ENCODE measurements at places on chromosomes 16 and 17. TPM values are rescaled to one million over a fixed set of nuclear protein-coding genes. Genes with fewer than 3 reads are reported as not detected.

GRCh38 chr16:878072-878784 lies 77.7 kb upstream of the GNG13 start:
- peak; percentile 82 for DNase-seq

GRCh38 chr17:43418441-43419374 lies 19.9 kb downstream of the ARL4D start:
- DNase-seq, result peak; percentile 88

- no peak for DNase-seq
Observed at GRCh38 chr17:7363311-7363710, 8.4 kb downstream of the TMEM95 start.

GRCh38 chr16:85216522-85217375 lies 104.5 kb upstream of the CIBAR2 start:
- no peak for DNase-seq

GRCh38 chr16:27701381-27701780 lies 151.4 kb downstream of the KATNIP start:
- DNase-seq, result no peak

DNA sequence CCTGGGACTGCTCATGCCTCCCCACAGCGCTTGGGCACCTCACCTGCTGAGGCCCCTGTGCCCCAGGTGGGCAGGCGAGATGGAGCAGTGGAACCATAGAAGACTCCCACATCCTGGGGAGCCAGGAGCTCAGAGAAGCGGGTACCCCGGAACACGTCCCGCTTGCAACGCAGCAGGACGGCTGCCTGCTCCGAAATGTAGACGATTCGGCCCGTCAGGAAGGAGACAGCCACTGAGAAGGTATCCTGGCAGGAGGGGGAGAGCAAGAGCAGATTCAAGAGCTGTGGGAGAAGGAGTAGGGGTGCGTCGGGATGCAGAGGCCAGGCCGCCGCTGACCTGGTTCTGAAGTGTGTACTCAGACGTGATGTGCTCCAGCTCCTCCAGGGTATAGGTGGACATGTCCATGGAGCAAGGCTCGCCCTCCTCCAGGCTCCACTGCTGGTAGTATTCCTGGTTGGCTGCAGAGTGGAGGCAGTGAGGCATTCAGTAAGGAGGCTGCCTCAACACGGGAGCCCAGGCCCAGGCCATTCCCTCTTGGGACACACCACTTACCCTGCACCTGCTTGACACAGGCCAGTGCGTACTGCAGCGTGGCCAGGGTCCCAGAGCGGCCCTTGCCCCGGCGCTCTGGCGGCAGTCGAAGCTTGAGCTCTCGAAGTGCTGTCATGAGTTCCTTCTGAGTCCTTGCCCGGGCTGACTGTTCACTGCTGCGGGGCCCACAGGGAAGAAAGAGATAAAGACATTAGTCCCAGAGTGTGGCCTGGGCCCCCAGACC lies 2.6 kb downstream of the PER1 start:
- no peak for DNase-seq

GRCh38 chr17:82943751-82944150 lies 103.9 kb upstream of the ZNF750 start:
- no peak for DNase-seq

DNA sequence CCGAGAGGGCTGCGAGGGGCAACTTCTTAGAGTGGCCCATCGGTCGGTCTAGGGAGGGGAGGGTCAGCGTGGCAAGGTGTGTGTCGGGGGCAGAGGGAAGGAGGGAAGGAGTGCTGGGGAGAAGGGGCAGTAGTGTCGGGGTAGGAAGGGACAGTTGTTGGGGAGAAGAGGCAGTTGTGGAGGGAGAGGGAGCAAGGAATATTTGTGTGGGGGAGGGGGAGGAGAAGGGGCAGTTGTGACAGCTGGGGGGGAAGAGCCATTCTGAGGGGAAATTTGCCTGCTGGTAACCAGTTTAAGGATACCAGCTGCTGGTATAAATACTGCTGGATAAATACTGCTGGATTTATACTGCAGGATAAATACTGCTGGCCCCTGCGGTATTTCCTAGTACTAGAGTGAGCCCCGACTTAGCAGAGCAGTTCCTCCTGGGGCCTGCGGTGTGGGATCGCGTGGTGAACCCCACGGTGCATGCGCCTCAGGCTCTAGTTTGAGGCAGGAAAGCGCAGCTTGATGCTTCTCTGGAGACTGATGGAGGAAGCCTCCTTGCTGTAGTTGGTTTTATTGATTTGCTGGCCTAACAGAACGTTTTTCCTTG lies 309 bp downstream of the DNAH2 start:
- DNase-seq, result no peak

GRCh38 chr17:40075201-40075941 lies 12.6 kb downstream of the THRA start:
- peak; percentile 98 for DNase-seq

GRCh38 chr16:82612263-82612662 lies 14.5 kb upstream of the CDH13 start:
- no peak for DNase-seq

DNA sequence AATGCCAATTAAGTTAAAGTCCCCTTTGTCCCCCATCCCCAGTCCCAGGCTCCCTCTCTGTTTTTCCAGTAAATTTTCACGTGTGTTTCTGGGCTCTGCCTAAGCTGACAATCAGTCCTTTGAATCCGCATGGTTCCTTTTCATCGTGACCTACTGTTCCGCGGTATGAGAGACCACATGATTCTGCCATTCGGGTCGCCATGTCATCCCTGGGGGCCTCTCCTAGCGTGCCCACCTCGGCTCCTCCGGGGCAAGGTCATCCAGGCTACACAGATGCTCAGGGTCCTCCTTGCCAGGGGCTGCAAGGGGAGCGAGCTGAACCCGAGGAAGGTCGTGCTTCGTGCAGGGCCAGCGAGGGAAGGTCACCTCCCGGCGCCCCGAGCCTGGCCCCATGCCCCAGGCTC lies 157.6 kb downstream of the RAB11FIP4 start:
- no peak for DNase-seq

DNA sequence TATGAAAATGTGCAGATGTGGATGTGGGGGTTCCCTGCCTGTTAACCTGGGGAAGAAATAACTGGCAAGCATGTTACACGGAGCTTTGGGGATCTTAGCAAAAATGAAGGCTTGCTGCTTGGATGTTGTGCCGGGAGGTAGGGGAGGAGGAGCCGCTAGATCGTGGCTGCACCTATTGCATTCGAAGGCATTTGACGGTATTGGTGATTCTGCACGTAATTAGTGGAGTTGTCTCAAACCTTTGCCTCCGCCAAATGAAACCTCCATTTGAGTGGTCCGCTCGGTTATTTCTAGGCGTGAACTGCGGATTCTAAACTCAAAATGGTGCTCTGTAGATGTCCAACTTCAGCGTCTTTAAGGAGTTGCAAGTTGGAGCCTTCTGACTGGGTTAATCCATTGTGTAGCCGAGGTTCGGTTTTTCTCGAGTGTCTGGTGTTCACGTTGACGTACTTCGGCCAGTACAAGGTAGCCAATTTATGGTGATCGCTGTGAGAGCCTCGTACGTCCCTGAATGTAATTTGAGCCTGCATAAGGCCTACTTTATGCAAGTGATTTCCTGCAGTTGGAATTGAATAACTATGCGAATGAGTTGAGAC lies 1.5 kb downstream of the TNRC6C start:
- no peak for DNase-seq

DNA sequence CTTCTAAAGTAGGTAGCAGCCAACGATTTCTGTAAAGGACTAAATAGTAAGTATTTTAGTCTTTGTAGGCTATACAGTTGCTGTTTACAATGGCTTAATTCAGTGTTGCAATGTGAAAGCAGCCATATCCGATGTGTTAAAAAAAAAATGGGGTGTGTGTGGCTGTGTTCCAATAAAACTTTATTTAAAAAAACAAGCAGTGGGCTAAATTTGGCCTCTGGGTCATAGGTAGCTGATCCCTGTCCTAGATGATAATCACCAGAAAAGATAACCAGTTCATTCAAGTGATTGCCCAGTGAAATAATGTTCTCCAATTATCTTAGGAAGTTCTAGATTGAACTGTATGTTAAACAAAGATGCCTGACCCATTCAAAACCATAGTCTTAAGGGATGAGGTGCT lies 124.3 kb downstream of the MAP2K6 start:
- DNase-seq, result no peak

DNA sequence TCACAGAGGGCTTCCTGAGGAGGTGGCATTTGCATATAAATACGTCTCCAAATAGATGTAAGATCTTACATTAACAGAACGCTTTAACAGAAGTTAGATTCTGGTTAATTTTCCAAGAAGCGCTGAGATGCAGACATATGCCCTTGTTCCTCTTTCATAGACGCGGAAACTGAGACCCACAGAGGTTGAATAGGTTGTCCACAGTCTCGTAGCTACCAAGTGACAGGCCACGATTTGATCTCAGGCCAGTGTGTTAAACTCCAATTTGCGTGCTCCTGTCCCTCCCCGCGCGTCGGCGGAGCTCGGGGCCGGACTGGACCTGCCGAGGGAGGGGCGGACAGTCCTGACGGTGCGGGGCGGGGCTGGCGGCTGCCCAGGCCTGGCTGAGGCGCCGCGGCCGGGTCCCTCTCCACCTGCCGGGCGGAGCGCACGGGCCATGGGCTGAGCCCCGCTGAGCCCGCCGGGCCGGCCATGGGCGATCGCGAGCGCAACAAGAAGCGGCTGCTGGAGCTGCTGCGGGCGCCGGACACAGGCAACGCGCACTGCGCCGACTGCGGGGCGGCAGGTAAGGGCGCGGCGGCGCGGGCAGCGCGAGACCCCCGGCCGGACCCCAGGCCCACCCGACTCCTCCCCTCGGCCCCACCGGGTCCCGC lies at the start of gene ADAP2:
TSS of gene ADAP2 (plus strand) at position 402 of the 653 bp plus-strand sequence. CDS start at position 472, 70 bp downstream.
- peak; percentile 88 for DNase-seq

DNA sequence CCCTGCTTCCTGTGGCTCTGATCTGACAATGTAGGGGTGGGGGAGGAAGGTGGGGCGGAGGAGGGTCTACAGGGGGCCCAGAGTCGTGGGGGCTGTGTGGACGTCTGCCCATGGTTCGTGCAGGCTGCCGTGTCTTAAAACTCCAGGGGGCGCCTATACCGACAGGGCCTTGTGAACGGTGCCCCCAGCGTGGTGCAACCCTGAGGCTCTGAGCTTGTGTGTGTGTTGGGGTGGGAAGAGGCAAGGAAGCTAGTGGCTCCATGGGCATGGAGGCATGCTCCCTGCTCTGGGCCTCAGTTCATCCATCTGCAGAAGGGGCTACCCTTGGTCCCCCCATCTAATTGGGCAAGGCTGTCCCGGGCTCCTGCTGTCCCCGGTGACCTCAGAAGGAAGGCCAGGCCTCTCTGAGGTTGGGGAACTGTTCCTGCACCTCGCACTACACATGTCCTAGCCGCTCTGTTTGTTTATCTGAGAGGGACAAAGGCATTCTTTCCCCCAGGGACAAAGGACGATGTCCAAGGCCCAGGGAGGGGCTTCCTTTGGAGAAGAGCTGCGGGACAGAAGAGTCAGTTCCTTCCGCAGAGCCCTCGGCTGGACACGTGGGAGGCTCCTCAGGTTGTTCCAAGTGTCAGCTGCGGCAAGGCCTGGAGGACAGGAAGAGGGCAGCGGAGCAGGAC lies 13.5 kb downstream of the CA4 start:
- peak; percentile 85 for DNase-seq

GRCh38 chr17:47703191-47703591 lies 9.2 kb downstream of the TBKBP1 start:
- no peak for DNase-seq

DNA sequence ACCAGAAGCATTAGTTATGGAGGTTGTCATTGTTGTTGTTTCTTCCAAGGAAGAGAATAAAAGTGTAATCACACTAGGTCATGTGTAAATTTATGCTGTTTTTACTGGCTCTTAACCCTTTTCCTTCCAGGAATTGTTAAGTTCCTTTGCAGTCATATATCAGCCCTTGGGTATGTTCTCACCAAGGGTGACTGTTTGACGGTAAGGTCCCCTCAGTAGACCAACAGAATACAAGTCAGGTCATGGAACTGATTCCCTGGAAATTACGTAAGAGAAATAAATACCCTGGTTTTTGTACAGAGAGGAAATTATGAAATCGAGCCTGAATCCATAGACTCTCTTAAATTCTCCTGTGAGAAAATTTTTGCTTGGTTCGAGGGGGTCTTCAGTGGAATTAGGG lies 11.2 kb upstream of the KCNJ2 start:
- no peak for DNase-seq

DNA sequence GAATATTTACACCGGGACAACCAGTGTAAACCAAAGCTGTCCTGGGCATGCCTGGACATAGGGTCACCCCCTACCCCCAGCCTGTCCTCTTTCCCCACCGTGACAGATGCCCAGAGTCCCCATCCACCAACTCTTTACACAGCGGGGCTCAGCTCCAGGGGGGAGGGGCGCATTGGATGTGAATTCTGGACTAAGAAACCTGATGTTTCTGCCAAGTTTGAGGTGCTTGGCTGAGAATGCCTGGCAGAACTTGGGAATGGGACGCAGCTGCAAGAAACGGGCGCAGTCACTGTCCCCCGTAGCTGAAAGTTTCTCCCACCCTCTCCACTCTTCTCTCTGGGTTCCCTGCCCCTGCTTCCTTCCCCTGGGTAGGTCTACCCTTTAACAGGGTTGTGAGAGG lies 68.0 kb upstream of the CDC42EP4 start:
- DNase-seq, result no peak

DNA sequence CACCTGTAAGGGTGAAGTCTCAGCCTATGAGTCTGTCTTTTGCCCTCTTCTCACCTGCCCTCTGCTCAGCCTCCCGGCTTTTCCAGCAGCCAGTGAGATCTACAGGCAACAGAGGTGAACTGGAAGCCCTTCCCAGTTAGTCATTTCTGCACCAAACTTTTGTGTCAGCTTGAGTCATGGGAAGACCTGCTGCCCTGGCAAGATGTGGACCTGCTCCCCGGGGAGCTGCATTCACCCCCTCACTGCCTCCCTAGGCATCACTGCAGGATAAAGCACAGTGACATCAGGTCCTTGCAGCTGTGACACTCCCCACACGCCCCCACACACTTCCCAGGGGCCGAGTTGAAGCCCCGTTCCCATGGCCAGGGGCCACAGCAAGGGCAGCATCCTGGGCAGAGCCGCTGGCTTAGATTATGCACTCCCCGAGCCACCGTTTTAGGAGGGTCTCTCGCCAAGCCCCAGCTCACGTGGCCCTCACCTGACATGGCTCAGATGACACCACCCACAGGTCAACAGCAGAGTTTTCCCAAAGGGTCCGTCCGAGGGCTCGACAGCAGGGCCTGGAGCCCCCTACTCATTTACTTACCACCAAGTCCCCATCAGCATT lies 6.5 kb upstream of the ABR start:
- no peak for DNase-seq

DNA sequence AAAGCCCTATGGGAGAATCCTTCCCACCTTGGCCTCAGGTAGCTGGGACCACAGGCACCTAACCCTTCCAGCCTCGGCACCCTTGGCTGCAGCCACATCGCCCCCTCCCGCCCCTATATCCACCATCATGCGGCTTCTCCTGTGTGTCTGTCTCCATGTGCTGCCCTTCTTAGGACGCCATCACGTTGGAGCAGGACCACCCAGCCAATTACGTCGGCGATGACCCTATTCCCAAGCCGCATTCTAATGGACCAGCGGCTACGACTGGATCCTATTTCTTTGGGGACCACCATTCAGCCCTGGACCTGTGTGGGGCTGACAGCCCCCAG lies 3.3 kb upstream of the CCDC57 start:
- no peak for DNase-seq

Gene SLC38A8
- not detected for total RNA-seq

Gene CHST5
- total RNA-seq, result 1.1 TPM

Gene ARHGAP23
- total RNA-seq, result 18.0 TPM

Gene SLC5A11
- total RNA-seq, result not detected

Gene MAPK7
- total RNA-seq, result 53.4 TPM

Gene KIFC3
- 39.2 TPM for total RNA-seq

Gene CCL16
- total RNA-seq, result not detected

Gene CBFA2T3
- total RNA-seq, result 0.97 TPM

Gene UTS2R
- not detected for total RNA-seq

Gene ATP1B2
- total RNA-seq, result 16.6 TPM

Gene SPIRE2
- total RNA-seq, result 14.9 TPM

Gene RNF112
- total RNA-seq, result 1.9 TPM

Gene KIF2B
- total RNA-seq, result not detected

Gene KRTAP2-1
- not detected for total RNA-seq

Measured in endodermal cell (in vitro differentiated cells).